ENCODE measurements at places on chromosomes 2 and 18.

- no peak for DNase-seq
Observed at GRCh38 chr2:96195410-96196066, 13.1 kb downstream of the STARD7 start.

GRCh38 chr2:81672516-81672915 lies 1368.0 kb upstream of the LRRTM1 start:
- DNase-seq: no peak

- no peak for DNase-seq
Observed at GRCh38 chr2:64866797-64867196, 122.4 kb upstream of the SLC1A4 start.

- no peak for DNase-seq
Observed at GRCh38 chr18:32530947-32531651, 60.4 kb upstream of the GAREM1 start.

DNA sequence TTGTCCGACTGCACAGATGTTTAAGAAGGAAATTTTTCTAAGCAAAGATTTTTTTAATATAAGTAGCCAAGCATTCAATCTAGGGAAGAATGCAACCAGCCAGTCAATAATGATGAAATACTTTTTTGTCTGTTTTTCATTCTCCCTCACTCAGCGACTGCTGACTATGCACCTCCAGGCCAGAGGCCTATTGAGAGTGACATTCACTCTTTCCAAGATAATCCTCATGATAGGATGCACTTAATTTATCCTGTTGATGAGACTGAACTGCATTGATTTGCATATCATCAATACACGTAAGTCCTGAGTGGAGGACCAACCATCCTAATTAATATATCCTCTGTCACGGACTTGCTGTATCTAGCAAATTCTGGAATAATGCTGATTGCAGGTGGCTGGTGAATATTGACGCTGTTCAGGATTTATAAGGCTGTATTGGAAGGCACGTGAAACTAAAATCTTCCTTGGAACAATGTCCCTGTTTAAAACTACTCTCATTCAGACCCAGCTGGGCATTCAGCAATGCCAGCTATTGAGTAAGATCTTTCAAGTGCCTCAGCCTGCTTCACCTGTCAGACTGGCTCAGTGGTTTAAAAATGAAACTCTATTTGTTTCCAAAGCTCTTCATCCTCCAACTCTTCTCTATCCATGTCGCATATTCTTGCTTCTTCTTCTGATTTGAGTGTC lies 142.2 kb downstream of the MAP2 start:
- DNase-seq: no peak

DNA sequence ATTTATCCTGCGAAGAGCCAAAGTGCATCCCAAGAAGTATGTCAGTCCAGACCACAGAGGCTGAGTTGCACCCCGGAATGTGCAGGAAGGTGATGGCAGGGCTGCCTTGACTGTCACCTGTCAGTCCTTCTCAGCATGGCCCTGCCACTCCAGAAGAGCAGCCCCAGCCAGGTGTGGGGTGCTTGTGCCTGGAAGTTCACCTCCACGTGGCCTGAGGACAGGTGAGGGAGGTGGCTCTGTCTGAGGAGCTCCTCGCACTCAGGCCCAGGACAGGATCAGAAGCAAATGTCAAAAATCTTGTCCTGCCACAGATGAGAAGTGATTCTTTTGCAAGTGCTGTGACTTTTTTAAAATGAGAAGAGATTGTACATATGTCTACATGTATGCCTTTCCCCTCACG lies 31.4 kb upstream of the B3GNT7 start:
- DNase-seq: no peak

DNA sequence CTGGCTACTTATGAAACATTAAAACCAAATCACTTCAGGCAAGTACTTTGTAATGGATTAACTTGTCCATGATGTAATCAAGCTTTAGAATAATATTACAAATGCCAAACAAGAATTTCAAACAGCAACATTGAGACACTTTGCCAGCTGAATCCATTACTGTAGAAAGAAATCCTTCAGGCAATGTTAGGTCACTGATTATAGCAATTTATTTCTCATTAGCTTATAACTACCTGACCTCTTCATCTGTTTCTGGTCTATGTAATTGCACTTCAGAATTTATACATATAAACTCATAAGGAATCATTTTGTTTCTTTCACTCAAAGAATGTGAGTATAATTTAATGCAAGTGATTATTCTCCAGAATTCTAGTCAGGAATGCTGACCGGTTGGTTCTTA lies 692.6 kb upstream of the TMEFF2 start:
- DNase-seq: no peak

DNA sequence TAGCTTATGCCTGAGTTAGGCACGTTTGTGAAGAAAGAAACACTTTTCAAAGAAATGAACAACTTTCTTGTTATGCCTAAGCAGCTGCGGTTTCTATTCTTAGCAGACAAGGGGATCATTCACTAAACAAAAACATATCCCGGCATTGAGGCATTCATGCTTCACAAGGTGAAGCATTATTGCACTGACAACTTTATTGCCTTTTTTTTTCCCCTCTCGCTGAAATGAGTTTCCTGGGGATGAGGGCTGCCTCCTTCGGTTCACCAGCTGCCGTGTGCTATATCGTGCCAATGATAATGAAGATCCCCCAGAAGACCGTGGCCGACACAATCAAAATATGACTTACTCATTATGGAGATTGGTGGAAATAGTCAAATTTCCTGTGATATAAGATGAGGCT lies 288.2 kb upstream of the ST6GAL2 start:
- no peak for DNase-seq

GRCh38 chr2:118632921-118633320 lies 214.5 kb downstream of the EN1 start:
- no peak for DNase-seq

- no peak for DNase-seq
Observed at GRCh38 chr2:217611056-217611455, 391.7 kb downstream of the TNS1 start.

- no peak for DNase-seq
Observed at GRCh38 chr2:24072259-24072658, 3.9 kb downstream of the SF3B6 start.

DNA sequence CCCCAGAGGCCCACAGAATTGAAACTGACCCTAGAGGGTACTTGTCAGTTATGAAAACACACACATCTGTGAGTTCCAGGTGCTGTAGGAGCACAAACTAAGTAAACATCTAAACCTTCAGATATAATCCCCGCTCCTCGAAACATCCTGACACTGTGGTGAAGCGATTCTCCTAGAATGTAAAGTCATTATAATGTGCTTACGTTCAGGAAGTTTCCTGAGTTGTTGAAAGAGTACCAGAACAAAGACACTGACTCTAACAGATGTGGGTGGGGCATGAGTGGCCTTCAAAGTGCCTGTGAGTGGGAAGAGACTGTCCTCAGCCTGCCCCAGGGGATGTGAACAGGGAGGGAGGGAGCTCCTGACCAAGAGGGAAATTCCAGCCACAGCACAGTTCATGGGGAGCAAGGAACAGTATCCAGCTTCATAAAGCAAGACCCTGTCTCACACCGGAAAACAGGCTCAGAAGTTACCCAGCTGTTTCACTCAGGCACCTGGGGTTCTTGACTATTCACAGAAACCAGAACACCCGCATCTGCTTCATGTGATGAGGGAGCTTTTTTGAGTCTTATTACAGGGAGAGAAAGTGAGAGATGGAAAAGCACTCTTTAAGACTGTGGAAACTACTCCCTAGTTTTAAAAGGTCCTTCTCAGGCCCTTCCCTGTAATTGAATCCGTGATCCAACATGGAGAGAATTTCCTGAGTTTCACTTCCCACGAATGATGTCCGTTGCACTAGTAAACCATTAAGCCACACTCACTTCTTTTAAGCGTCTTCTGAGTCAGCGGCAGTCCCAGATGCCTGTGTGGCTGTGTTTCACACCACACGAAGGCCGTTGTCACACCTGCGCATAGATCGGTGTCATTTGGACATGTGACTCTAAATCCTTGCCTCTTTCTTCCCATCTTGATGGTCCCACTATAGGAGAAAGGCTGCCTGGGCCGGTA lies 88.6 kb upstream of the EML6 start:
- DNase-seq: no peak

DNA sequence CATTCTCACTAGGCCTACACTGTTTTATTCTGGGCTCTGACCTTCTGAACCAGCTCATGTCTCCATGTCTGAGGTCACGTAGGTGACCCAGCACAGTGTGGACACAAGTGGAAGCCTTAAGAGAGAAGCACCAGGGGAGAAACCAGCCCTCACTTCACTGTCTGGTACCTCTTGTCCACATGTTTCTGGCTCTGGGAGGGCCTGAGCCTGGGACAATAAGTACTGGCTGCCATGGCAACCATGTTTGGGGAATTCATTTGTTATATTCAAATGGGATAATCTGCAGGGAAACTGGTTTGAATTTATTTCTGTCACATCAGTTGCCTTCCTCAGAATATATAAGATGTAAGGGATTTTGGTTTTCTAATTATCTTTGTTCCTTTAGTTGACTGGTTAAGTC lies 23.3 kb downstream of the MYO3B start:
- no peak for DNase-seq

GRCh38 chr18:35268821-35269220 lies 21.2 kb downstream of the ZSCAN30 start:
- no peak for DNase-seq

DNA sequence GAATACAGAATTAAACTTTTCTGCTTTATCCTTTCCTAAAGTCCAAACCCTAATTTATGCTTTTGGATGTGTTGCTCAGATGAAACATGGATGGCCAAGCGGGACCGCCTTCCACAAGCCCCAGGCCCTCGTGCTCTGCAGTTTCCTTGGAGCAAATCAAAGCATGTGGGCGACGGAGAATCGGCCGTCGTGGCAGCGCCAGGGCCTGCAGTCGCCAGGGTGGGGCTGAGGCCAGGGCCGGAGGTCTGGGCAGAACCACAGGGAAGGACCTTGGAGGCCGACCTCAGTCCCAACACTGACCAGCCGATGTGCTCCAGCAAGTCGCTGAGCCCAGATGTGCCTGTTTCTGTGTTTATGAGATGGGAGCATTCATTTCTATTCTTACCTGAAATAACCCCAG lies 108.1 kb downstream of the MBP start:
- DNase-seq: no peak

- DNase-seq: no peak
Observed at GRCh38 chr2:141557329-141558095, 573.3 kb downstream of the LRP1B start.

DNA sequence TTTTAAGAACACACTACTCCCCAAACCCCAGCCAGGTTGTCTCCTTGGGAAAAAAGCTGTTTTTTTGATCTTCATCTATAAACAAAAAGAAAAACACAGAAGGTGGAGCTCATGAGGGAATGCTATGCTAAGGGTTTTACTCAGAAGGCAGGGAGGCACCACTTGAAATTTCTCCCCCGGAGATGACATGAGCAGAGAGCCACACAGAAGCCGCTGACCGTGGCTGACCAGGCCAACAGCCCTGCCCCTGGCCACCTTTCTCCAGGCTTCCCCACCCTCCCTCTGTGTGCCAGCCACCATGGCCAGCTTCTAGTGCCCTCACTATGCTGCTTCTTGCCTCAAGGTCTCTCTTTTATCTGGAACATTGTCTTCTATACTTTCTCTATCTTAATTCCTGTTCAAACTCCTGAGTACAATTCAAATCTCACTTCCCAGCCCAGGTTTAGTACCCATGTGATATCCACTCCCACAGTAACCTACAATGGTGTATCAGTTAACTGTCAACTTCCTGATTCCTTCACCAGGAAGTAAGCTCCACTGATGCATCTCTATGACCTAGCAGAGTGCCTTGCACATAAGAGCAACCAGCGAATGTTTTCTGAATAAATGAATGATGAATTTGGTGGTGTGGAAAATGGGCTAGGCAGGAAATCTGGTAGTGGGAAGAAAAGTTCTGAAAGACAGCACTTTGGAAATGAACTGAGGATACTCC lies 15.3 kb downstream of the LAPTM4A start:
- no peak for DNase-seq
